ENCODE measurements at places on chromosomes 3 and 15. TPM values are rescaled to one million over a fixed set of nuclear protein-coding genes. Genes with fewer than 3 reads are reported as not detected.

Gene GOLGA8T
- not detected for total RNA-seq

Gene KIF23
- total RNA-seq, result 4.8 TPM

Gene ECE2
- not detected for total RNA-seq

DNA sequence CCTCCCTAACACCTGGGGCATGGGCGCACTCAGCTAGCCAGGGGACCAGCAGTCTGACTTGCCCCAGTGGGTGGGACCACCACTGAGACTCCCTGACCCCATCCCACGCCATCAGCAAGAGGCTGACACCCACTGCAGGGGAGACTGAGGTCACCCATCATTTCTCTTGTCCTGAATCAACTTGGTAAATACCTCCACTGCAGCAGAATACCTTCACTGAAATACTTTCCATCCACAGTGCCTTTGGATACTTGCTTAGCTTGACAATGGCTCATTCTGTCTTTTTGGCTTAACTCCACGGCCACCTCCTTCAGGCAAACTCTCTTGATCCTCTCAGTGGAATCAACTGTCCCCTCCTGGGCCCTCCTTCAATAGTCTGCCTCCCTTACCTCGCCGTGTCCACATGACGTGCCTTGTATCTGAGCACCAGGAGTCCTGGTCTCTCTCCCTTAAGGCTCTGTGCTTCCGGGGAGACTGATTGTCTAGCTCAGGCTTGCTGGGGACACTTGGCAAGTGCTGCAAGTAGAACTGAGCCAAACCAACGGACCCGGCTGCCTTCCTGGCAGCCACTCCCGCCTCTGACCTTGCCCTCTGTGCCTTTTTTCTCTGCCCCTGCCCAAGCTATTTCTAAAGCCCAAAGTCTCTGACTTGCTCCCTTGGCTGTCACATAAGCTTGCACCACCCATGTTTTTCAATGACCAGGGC lies 119.1 kb downstream of the ADCY5 start:
- no peak overlapping the region for H3K27ac ChIP-seq
- no peaks in the 10 kb centered on the region for H3K36me3 ChIP-seq
- H3K27me3 ChIP-seq, result no peaks in the 10 kb centered on the region

Gene GRK7
- not detected for total RNA-seq

DNA sequence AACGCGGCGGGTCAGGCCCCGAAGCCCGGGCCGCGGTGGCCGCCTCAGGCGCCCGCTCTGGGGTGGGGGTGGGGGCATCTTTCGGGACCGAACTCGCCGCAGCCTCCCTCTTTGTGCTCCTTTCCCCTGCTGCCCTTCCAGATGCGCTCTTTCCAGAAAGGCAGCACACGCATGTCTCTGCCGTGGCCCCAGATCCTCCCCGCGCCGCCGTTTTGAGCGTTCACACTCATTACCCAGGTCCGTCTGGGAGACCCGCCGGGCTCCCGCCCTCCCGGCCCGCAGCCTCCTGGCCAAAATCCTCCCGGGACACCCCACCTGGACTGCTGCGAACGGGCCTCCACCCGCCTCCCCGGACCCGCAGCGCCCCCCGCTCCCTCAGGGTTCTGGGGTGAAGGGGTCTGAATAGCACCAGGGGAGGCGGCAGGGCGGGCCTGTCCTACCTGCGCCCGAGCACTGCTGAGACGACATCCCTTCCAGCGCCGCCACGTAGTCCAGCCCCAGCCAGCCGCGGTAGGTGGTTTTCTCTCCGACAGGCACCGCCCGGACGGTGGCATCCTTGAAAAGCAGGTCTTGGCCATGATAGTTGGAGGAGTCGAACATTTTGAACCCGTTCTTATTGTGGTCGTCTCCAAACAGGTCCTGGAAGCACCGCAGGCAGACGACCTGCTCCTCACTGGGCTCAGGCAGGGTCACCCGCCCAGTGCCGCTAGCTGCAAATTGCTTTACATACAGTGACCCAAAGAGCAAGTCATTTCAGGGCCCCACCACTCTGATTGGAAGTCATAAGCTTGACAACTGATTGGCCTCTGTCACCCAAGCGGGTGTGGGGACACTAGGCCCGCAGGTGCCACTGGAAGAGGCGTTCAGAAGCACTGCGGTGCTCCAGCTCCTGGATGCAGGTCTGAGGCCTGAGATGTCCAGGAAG lies 25.9 kb downstream of the MELTF start:
- H3K4me3 ChIP-seq, result peak overlapping the region; percentile 67
- H3K27me3 ChIP-seq, result no peaks in the 10 kb centered on the region
- peak overlapping the region; percentile 74 for H3K27ac ChIP-seq
- H3K4me1 ChIP-seq, result peaks cover 5% of the 10 kb centered on the region
- peak; percentile 36 for DNase-seq
- H3K36me3 ChIP-seq, result no peaks in the 10 kb centered on the region

- no peak overlapping the region for H3K4me3 ChIP-seq
- no peaks in the 10 kb centered on the region for H3K36me3 ChIP-seq
- no peaks in the 10 kb centered on the region for H3K27me3 ChIP-seq
- no peak for DNase-seq
Measured at GRCh38 chr3:89380016-89380415, 272.6 kb downstream of the EPHA3 start.

Gene NR2F2
- total RNA-seq, result 37.5 TPM

Gene ZMAT3
- total RNA-seq, result 15.7 TPM

- H3K27me3 ChIP-seq, result no peaks in the 10 kb centered on the region
- H3K36me3 ChIP-seq, result no peaks in the 10 kb centered on the region
- no peaks in the 10 kb centered on the region for H3K4me1 ChIP-seq
- DNase-seq, result no peak
- no peak overlapping the region for H3K27ac ChIP-seq
Measured at GRCh38 chr3:174318181-174318580, 541.0 kb upstream of the NAALADL2 start.

Gene KPNA1
- total RNA-seq, result 104 TPM

DNA sequence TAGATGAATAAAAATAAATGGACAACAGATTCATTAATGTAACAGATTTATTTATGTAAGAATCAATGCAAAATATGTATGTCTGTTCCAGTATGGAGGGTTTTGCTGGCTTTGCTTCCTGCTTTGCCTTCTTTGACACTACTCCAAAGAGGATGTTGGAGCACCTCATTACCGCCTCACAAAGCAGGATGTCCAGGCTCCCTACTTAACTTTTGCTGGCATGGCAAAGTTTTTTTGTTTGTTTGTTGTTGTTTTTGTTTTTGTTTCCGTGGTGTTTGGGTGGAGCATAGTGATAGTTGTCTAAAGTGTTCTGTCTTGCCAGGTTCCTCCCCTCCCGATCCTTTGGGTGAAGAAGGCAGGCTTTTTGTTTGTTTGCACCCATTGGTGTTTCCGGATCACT lies 38.7 kb downstream of the DIPK2A start:
- no peak for DNase-seq
- H3K36me3 ChIP-seq, result no peaks in the 10 kb centered on the region
- H3K4me1 ChIP-seq, result no peaks in the 10 kb centered on the region
- no peak overlapping the region for H3K27ac ChIP-seq
- H3K4me3 ChIP-seq, result no peak overlapping the region

- no peak for DNase-seq
- H3K4me3 ChIP-seq, result no peak overlapping the region
- no peaks in the 10 kb centered on the region for H3K4me1 ChIP-seq
Measured at GRCh38 chr15:69613182-69613581, 160.6 kb downstream of the RPLP1 start.

DNA sequence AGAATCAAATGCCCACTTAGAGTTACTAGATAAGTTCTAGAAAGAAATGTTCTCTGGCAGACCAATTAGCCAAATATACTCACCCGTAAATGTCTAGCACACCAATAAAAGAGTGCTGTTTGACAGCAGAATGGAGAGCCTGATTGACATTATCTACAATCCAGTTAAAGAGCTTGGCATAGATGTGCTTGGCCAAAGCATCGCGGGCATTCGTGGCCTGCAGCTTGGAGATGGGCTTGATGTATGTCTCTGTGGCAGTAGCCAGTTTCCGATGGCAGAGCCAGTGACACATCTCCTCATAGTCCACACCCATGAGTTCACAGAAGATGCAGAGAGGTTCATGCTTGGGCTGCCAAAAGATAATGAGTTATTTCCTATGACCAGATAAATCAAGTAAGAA lies 101.5 kb upstream of the MYO5C start:
- no peak overlapping the region for H3K27ac ChIP-seq
- H3K4me1 ChIP-seq, result no peaks in the 10 kb centered on the region
- no peaks in the 10 kb centered on the region for H3K27me3 ChIP-seq
- H3K36me3 ChIP-seq, result no peaks in the 10 kb centered on the region

GRCh38 chr3:123521179-123521969 lies 63.5 kb downstream of the HACD2 start:
- no peak for DNase-seq
- H3K27ac ChIP-seq, result no peak overlapping the region
- H3K36me3 ChIP-seq, result peaks cover 12% of the 10 kb centered on the region
- no peaks in the 10 kb centered on the region for H3K27me3 ChIP-seq
- H3K4me3 ChIP-seq, result no peak overlapping the region
- H3K4me1 ChIP-seq, result peaks cover 5% of the 10 kb centered on the region

GRCh38 chr3:36679384-36680200 lies 84.8 kb downstream of the DCLK3 start:
- H3K4me1 ChIP-seq, result no peaks in the 10 kb centered on the region
- no peak for DNase-seq
- H3K27me3 ChIP-seq, result no peaks in the 10 kb centered on the region
- H3K4me3 ChIP-seq, result no peak overlapping the region
- H3K27ac ChIP-seq, result no peak overlapping the region

- H3K27ac ChIP-seq, result no peak overlapping the region
- no peaks in the 10 kb centered on the region for H3K36me3 ChIP-seq
- DNase-seq, result no peak
- peaks cover 4% of the 10 kb centered on the region for H3K4me1 ChIP-seq
- no peaks in the 10 kb centered on the region for H3K27me3 ChIP-seq
Measured at GRCh38 chr15:81410318-81410753, 36.3 kb upstream of the TMC3 start.

Gene PKM
- total RNA-seq, result 446 TPM

DNA sequence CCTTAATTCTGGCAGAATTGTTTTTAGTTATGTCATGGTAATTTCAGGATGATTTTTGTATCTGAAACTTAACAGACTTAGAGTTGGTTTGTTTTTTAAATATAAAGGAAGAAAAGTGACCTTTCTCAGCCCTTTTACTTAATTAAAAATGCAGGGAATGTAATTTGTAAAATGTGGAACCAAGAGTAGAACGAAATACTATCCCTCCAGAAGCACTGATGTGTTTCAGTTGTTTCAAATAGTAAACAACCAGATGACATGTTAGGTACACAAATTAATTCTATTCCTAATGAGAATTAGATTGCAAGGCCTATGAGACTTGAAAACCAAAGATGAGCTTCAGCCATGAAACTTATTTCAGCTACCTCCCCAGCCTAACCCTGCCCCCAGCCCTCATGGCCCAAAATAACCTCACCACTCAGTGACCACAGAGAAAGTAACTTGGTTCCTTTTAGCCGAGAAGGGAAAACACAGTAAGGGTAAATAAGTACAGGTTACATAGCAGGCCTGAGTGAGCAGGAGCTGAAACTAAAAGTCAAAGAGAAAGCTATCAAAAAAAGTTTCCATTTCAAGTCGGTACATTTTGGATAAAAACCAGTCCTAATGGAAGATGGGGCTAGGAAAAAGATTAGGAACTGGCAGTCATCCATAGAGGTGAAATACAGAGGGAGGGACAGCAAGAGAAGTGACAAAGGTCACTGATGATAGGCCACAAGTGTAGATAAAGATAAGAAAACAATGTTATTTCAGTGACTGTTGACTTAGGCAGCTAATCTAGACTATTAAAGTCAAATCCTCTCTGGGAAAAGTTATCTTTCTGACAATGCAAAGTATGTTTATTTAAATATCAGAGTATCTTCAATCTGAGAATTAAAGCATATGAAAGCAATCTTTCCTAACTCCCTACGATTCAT lies 23.2 kb downstream of the SENP8 start:
- no peaks in the 10 kb centered on the region for H3K4me1 ChIP-seq
- no peak overlapping the region for H3K4me3 ChIP-seq
- no peaks in the 10 kb centered on the region for H3K27me3 ChIP-seq
- no peak overlapping the region for H3K27ac ChIP-seq
- DNase-seq, result no peak

GRCh38 chr15:56366211-56366610 lies 985 bp downstream of the TEX9 start:
- no peaks in the 10 kb centered on the region for H3K4me1 ChIP-seq
- H3K27ac ChIP-seq, result no peak overlapping the region
- H3K4me3 ChIP-seq, result peak overlapping the region; percentile 80
- no peaks in the 10 kb centered on the region for H3K36me3 ChIP-seq

DNA sequence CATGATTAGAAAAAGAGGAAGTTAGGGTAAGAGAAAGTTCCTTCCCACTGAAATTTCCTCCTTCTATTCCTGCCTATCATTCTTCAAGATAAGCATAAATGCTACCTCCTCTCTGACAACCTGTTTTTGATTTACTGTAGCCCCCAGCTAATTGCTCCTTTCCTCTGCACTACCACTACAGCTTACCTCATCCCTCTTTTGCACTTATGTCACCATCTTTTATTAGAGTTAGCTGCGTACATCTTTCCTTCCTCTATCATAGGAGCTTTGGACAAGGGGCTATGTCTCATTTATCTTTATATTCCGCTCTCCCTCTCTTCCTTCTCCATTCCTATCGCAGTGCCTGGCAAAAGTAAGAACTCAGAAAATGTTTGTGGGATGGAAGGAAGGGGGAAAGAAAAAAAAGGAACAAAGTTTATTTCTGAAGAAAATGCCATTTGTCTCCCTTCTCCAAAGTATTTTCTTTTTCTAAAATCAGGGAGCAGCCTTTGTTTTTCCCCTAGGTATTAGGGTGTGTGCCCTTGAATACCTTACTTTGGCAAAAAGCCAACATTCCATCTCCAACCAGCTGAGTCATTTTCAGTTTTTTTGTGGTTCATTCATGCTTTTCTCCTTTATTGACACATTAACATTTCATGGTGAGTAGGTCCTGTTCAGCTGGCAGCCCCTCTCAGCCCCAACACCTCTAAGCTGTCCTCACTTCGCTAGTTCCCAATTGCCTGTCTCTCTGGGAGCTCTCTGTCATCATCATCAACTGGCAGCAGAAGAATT lies 87.6 kb upstream of the SOX2 start:
- H3K4me1 ChIP-seq, result no peaks in the 10 kb centered on the region
- no peaks in the 10 kb centered on the region for H3K27me3 ChIP-seq
- no peak overlapping the region for H3K4me3 ChIP-seq
- no peak overlapping the region for H3K27ac ChIP-seq
- no peak for DNase-seq

GRCh38 chr15:91844341-91844740 lies 9.2 kb upstream of the SLCO3A1 start:
- no peaks in the 10 kb centered on the region for H3K27me3 ChIP-seq
- no peak for DNase-seq
- no peak overlapping the region for H3K4me3 ChIP-seq

Gene HRG
- not detected for total RNA-seq

DNA sequence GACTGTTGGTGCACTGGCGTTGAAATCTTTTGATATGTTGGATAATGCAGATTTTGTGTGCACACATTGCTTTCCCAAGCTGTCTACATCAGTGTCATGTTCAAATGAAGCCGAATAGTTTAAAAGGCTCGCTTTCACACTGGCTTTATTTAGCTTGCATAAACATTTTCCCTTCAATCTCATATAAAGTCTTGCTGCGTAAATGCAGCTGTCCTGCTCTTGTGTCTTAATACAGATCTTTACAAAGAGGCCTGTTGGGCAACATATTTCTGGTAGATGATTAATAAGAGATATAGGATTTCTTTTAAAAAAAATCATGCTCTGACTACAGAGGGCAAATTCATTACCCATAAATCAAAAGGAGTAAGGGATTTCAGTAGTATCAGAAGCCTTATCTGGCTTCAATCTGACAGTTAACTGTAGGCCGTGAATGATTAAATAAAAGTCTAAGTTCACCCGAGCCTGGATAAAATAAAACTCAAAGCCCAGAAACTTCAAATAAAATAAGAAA lies 937.2 kb downstream of the FHIT start:
- no peak overlapping the region for H3K4me3 ChIP-seq
- DNase-seq, result no peak
- no peaks in the 10 kb centered on the region for H3K36me3 ChIP-seq
- H3K4me1 ChIP-seq, result no peaks in the 10 kb centered on the region
- no peaks in the 10 kb centered on the region for H3K27me3 ChIP-seq
- no peak overlapping the region for H3K27ac ChIP-seq
